ENCODE measurements at places on chromosomes 16 and 17.

- DNase-seq: no peak
Measured at GRCh38 chr16:77696149-77696548, 26.2 kb upstream of the NUDT7 start.

- DNase-seq: peak; percentile 93
Measured at GRCh38 chr17:74981979-74982662, 5.3 kb upstream of the CDR2L start.

DNA sequence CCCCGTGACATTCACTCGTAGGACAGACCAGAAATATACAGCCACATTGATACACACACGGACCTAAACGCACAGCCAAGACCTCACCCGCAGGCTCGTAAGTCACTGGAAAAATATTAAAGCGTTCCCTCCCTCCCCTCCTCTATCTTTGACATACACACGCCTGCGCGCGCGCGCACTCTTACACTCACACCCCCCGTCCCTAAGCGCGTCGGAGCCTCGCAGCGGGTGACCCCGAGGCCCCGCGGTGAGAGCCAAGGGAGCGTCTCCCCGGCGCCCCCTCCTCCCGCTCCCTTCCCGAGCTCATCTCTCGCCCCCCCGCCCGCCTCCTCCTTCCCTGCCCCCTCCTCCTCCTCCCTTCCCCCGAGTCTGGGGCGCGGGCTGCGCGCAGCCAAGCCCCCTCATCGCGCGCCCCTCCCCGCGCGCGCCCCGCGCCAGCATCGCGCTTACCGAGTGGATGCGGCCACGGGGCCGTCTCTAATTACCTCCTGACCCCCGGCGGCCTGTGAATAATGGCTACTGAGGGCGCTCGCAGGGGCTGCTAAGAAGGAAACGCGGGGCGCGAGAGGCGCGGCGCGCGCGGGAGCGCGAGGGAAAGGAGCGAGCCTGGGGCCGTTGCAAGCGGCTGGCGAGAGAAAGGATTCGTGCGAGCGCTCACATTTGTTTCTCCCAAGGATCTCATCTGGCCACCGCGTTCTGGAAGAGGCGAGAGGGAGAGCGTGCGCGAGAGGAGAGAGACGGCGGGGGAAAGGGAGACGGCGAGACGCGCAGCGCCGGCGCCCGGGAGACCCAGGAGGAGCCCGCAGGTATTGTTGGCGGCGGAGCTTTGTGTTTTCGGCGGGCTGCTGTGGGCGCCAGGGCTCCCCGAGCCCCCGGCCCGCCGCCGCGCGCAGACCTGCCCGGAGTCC lies 42.4 kb downstream of the RAI1 start:
- peak; percentile 94 for DNase-seq

DNA sequence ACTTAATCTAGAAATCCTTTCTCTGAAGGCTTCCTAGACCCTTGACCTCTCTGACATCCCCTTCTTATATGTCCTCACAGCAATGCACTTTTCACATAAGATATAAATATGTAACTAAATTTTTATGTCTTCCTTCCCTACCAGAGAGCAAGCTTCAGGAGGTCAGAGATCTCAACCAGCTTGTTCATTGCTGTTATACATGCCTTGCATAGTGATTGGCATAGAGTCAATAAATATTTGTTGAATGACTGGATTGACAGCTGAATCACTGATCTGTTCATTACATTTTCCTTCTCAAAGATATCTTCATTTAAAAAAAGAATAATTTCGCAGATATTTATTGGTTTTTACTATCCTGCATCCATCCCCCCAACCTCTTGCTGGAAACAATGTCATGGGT lies 29.5 kb downstream of the HYDIN start:
- DNase-seq: no peak

DNA sequence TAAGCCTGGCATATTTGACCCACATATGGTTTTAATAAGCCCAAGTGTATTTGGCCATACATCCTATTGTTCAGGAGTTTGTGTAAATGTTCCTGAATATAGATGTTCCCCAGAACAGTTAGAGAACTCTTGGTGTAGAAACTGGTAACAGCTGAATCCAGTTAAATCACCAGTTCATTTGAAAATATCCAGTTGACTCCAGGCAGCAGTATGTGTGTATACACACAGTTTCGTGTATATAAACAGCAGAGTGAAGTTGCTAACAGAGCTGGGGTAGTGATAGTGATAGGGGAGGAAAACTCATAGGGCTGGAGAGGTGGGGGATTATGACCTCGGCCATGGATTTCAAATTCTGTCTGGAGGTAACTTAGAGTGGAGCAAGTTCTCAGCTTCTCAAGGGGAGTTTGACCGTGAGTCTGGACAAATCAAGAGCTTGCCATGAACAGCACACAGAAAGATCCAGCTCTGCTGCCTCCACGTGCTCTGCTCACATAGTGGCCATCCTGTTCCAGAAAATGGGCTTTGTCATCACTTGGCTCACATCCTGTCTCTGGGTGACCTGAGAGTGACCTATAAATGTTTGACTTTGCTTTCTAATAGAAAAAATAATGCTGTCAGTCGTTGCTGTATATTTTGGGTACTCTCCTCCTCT lies 30.6 kb upstream of the MMD start:
- peak; percentile 45 for DNase-seq

- no peak for DNase-seq
Measured at GRCh38 chr16:78597809-78598570, 498.5 kb downstream of the WWOX start.

- peak; percentile 42 for DNase-seq
Measured at GRCh38 chr16:1300664-1301476, 8.6 kb upstream of the UBE2I start.

- DNase-seq: no peak
Measured at GRCh38 chr17:63382136-63382535, 64.0 kb downstream of the CYB561 start.

DNA sequence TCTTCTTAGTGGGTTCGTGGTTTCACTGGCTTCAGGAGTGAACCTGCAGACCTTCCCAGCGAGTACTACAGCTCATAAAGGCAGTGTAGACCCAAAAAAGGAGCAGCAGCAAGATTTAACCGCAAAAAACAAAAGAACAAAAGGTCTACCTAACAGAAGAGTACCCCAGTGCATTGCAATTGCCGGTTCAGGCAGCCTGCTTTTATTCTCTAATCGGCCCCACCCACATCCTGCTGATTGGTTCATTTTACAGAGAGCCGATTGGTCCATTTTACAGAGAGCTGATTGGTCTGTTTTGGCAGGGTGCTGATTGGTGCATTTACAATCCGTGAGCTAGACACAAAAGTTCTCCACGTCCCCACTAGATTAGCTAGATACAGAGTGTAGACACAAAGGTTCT lies 2.0 kb upstream of the ARRB2 start:
- peak; percentile 38 for DNase-seq

DNA sequence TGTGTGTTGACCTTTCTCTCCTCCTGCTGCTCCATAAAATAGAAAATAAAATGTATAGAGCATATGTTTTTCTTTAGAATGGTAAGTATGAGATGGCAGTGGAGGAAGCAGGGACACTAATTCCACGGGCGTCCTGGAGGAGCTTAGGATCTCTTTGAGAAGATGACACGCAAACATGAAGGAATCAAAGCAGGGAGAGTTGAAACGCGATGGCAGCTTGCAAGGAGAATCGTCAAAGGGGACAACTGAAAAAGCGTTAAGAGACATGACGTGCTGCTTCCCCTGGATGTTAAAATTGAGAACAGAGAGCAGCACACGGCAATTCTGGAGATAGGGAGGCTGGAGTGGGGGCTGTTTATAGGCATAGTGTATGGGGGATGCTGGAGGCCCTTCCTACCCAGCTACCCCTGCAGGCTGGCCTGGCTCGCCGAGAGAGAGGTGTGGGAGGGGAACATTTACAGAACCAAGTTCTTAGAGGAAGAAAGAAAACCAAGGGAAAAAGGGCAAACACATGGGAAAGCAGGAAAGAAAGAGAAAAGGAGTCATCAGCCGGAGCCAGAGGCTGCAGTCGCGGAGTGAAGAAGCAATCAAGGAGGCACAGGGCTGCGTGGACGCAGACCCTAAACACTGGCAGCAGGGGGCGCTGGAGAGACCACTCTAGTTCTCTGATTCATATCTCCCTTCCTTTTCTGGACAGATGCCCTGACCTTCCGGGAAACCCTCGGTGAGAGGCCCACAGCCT lies 55.8 kb downstream of the MYH13 start:
- DNase-seq: no peak

GRCh38 chr17:57004944-57005579 lies 27.1 kb downstream of the SCPEP1 start:
- DNase-seq: peak; percentile 14

DNA sequence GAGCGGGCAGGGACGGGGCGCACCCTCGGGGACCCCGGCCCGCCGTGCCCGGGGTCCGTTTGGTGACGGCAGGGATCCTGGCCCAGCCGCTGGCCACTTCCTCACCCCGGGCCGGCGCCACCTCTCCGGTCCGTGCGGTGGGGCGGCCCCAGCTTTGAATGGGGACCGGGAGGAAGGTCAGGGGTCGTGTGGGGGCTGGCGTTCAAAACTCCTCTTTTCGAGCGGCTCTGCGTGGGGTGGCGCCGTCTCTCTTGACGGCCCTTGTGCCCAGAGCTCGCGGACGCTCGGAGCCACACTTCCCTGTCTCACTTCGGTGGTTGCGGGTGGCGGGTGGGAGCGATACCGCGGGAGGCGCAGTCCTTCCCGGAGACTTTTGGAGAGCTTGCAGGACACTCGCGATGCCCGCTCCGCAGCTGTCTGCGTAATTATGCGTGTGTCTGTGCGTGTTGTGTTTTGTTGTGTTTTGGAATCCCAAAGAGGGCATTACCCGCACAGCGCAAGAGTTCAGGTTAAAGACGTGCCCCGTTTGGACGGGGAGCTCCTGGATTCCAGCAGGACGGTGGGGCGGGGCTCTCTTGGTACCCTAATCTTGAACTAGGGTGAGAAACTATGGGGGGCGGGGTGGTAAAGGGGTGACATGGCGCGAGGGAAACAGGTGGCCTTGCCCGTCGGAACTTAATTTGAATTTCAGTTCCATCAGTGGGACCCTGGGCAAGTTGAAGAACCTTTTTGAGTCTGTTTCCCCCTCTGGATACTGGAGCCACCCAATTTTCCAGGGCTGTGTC lies 637 bp downstream of the PLCG2 start:
- no peak for DNase-seq

GRCh38 chr17:56557682-56558081 lies 35.8 kb upstream of the NOG start:
- DNase-seq: no peak

GRCh38 chr17:66450008-66450851 lies 147.8 kb downstream of the PRKCA start:
- no peak for DNase-seq

GRCh38 chr16:4049031-4049430 lies 67.2 kb downstream of the ADCY9 start:
- no peak for DNase-seq

DNA sequence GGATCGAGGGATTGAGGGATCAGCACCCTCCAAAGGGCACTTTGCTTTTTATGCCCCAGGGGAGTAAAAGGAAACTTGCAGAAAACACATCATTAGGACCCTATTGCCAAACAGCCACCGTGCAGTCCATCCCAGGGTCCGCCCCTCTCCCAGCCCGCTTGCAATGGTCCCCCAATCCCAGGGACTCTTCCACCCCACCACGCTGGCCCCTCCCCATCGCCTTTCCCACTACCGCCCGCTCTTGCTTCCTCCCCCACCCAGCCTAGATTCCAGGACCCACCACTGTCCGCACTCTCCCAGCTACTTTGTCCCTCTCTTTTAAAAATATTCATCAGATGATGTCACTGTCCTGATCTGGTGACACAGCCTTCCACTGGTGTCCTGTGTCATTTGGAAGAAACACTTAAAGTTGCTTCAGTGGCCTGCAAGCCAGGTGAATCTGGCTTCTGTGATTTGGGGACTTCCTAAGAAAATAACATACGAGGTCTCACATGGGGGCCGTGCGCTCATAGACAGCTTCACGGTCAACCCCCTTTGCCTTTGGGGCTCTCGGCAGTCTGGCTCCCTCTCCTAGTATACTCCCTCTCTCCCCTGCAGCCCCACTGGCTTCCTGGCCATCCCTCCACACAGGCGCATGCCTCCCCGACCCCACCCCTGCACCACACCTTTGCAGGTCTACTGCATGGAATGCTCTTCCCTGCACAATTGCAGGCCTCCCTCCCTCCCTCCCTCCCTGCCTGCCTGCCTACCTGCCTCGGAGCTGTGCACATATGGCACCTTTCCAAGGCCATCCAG lies 127.9 kb downstream of the RBFOX3 start:
- DNase-seq: no peak

GRCh38 chr17:65243838-65244625 lies 106.9 kb downstream of the RGS9 start:
- DNase-seq: peak; percentile 80

DNA sequence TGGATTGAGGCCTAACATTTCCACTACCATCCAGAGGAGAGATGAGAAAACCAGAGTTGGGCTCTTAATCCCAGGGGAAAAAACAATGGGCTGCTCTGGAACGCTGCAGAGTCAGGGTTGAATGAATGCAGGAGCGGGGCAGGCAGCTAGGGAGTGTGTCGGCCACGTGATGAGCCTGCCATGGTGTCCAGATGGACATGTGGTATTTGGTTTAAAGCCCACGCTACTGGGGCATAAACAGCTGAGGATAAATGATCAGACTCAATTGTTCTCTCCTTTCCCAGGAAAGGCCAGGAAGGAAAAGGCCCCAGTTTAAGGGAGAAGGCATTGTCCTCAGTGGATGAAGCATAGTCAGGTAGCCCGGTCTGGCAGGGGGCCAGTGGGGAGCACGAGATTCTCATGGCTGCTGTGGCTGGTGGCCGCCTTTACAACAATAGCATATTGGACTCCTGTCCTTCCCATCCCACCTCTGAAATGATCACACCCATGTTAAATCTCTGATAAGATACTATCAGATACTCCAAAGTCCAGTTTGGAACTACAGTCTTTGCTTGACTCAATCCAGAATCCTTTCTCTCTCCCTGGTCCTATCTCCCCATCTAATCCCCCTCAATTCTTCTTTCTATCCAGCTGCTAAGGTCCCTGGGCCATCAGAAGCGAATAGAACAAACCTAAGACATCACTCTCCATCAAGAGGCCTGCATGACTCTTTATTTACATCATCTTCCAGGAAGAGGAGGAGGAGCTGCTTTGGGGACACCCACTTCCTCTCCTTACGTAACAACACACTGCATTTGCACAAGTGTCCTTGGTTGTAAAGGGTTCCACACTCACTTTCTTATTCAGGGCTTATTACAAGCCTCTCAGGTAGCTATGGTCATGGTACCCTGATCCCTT lies 20.4 kb downstream of the CA4 start:
- DNase-seq: no peak

- no peak for DNase-seq
Measured at GRCh38 chr16:9840761-9841665, 341.2 kb downstream of the GRIN2A start.
